Memory B cell (primary cell): ENCODE measurements at places on chromosomes 12 and 14.

DNA sequence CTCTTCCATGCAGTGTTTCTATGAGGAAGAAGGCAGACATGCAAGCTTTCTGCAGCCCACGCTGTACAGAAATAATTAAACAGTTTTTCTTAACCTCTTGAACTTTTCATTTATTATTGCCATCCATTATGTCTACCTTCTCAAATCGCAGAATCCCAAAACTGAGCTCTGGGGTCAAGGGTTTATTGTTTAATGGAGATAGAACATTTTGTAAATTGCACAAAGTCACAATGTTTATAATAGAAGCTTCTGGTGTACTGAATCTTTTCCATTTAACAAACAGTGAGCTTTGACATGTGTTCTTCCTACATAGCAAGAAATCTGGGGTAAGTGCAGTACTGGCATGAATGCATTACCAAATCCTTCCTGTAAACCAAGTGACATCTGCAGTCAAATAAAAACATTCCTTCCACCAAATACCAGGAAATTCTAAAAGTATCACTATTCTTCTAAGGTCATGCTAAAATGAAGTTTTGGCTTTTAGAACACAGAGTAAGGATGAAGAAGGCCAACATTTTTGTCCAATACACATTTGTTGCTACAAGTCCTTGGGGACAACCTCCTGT lies 385.3 kb upstream of the DDHD1 start:
- no peak overlapping the region for H3K4me3 ChIP-seq
- no peaks in the 10 kb centered on the region for H3K27me3 ChIP-seq
- no peaks in the 10 kb centered on the region for H3K36me3 ChIP-seq
- no peak overlapping the region for H3K27ac ChIP-seq

GRCh38 chr14:103101963-103102688 lies 7.6 kb downstream of the EXOC3L4 start:
- H3K27me3 ChIP-seq = peaks cover 10% of the 10 kb centered on the region
- DNase-seq = no peak
- no peak overlapping the region for H3K27ac ChIP-seq
- no peak overlapping the region for H3K4me3 ChIP-seq

DNA sequence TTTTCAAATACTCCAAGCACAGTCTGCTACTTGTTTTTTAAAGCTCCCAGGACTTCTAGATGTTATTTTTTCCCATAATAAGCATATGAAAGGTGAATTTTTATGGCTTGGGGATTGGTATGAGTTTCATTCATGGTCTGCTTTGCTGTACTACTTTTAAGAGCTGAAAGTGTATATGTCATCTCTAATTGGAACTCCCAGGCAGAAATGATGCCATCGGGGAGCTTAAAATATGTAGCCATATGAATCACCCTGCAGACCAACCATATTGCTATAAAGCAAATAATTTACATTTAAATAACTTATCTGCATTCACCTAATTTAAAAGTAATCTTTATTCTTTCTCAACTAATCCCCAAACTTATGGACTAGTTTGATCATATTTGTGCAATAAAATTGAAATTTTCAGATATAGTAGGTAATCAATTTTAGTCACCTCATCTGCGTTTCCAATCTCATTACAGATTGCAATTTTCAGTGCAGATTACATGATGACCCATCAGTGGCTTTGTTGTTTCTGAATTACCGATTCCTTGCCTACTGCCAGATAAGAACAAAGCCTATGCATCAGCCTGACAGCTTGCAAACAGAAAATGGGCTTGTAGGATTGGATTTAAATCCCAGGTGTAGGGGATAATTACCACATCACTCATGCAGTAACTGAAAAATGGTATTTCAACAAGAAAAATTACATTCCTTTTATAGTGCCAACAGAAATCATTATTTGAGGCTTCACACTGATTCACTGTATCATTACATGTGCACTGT lies 689.4 kb downstream of the NOVA1 start:
- no peaks in the 10 kb centered on the region for H3K27me3 ChIP-seq
- no peak for DNase-seq
- no peaks in the 10 kb centered on the region for H3K36me3 ChIP-seq
- H3K4me1 ChIP-seq = no peaks in the 10 kb centered on the region
- H3K4me3 ChIP-seq = no peak overlapping the region
- H3K27ac ChIP-seq = no peak overlapping the region

DNA sequence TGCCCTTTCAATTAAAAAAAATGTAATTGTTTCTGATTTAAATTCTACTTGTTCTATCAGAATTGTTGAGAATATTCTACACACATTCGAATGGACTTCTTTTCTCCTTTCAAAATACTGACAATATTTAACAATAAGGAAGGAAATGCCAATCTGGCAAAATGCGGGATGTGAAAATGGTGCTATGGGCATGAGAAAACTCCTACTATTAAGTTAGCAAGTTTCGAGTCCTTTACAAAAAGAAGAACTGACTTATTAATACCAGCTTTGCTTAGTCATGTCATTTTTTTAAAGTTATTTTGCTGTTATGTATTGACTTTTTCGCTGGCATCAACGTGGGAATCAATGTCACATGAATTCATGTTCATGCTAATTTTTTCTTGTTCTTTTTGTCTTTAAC lies 31.7 kb upstream of the ARL1 start:
- no peaks in the 10 kb centered on the region for H3K36me3 ChIP-seq
- H3K27ac ChIP-seq = no peak overlapping the region
- H3K4me1 ChIP-seq = no peaks in the 10 kb centered on the region
- H3K4me3 ChIP-seq = no peak overlapping the region

- H3K36me3 ChIP-seq = no peaks in the 10 kb centered on the region
- no peaks in the 10 kb centered on the region for H3K4me1 ChIP-seq
- DNase-seq = peak; percentile 60
- H3K27me3 ChIP-seq = peaks cover 15% of the 10 kb centered on the region
- no peak overlapping the region for H3K27ac ChIP-seq
These were observed 22.4 kb upstream of the FBXO21 start for GRCh38 chr12:117212563-117213190.

GRCh38 chr12:40693207-40693821 lies 1.1 kb downstream of the CNTN1 start:
- no peak for DNase-seq
- H3K4me1 ChIP-seq = no peaks in the 10 kb centered on the region
- H3K27ac ChIP-seq = no peak overlapping the region
- H3K27me3 ChIP-seq = peaks cover 6% of the 10 kb centered on the region

DNA sequence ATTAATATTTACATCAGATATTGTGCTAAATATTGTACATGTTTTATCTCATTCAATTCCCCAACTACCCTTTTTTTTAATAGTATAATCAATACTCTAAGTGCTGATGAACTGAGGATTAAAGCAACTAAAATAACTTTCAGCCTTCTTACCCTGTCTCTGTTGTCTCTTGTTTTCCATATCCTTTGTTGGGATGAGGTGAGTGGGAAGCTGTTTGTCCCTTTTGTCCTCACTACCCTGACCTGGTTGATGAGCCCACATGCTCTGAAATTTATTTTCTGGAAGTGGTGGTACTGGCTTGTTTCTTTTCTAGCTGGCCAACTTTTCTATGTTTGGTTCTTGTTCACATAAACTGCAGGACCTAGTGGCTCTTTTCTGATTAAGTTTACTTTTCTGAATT lies 9.6 kb upstream of the ART4 start:
- H3K4me3 ChIP-seq = no peak overlapping the region
- no peak for DNase-seq
- H3K27me3 ChIP-seq = no peaks in the 10 kb centered on the region

- DNase-seq = no peak
- peaks cover 3% of the 10 kb centered on the region for H3K27me3 ChIP-seq
- H3K27ac ChIP-seq = no peak overlapping the region
- H3K4me1 ChIP-seq = no peaks in the 10 kb centered on the region
- no peak overlapping the region for H3K4me3 ChIP-seq
These were observed 167.4 kb upstream of the HMGA2 start for GRCh38 chr12:65656891-65657351.

GRCh38 chr14:75127903-75128595 lies 1.2 kb upstream of the NEK9 start:
- H3K4me3 ChIP-seq = peak overlapping the region; percentile 83
- H3K4me1 ChIP-seq = peaks cover 31% of the 10 kb centered on the region
- DNase-seq = no peak
- H3K27ac ChIP-seq = peak overlapping the region; percentile 99
- peaks cover 2% of the 10 kb centered on the region for H3K36me3 ChIP-seq
- no peaks in the 10 kb centered on the region for H3K27me3 ChIP-seq

DNA sequence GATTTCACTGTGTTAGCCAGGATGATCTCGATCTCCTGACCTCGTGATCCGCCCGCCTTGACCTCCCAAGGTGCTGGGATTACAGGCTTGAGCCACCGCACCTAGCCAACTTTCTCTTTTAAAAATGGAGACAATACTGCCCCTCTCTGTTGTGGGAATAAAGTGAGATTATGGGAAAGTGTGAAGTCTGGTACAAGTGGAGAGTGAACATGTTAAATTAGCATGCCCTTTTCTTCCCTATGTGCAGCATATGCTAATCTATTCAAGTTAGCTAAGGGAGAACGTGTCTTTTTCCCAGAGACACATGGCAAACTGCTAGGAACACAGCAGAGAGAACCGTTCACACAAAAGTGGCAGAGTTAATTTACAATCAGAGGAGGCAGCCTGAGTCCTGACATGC lies 1.5 kb downstream of the COPS7A start:
- peaks cover 14% of the 10 kb centered on the region for H3K4me1 ChIP-seq
- DNase-seq = no peak
- peak overlapping the region; percentile 9 for H3K4me3 ChIP-seq
- H3K27ac ChIP-seq = no peak overlapping the region
- H3K36me3 ChIP-seq = peaks cover 19% of the 10 kb centered on the region

DNA sequence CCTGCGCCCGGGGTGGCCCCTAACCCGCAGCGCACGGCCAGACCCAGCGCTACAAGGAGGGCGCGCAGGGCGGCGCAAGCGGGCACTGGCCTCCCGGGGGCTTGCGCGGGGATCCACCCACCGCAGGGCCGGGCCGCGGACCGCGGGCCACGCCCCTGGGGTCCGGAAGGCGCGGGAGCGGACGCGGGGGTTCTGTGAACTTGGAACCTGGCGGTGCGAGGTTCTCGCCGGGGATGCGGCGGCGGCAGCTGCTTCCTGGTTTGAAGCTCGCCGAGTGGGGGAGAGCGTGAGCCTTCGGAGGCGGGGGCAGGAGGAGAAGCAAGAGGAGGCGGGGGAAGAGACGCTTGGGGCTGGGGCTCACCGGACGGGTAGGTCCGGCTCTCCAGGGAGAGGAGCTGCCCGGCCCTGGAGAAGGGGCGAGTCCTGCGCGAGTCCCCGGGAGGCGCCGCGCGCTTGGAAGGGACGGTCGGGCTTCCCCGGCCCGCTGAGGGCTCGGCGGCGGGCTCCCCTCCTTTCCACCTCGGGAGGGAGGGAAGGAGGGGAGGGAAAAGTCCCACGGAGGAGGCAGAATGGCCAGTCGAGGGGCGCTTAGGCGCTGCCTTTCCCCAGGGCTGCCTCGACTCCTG lies at the start of gene PRKCH:
PRKCH (plus strand) TSS at position 195 of the 626 bp plus-strand sequence. CDS start 523 bp downstream, outside the sequence.
- H3K27me3 ChIP-seq = peaks cover 2% of the 10 kb centered on the region
- DNase-seq = peak; percentile 51
- H3K27ac ChIP-seq = no peak within 1 kb of the TSS
- H3K4me1 ChIP-seq = peaks cover 6% of the 10 kb centered on the region

DNA sequence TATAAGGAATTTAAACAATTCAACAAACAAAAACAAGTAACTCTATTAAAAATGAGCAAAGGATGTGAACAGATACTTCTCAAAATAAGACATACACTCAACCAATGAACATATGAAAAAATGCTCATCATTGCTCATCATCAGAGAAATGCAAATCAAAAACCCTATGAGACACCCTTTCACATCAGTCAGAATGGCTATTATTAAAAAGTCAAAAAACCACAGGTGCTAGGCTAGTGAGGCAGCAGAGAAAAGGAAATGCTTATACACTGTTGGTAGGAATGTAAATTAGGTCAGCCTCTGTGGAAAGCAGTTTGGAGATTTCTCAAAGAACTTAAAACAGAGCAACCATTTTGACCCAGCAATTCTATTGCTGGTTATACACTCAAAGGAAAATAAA lies 52.0 kb downstream of the NAV3 start:
- H3K27me3 ChIP-seq = no peaks in the 10 kb centered on the region
- no peaks in the 10 kb centered on the region for H3K4me1 ChIP-seq
- DNase-seq = no peak
- no peak overlapping the region for H3K4me3 ChIP-seq
- H3K27ac ChIP-seq = no peak overlapping the region

- peaks cover 5% of the 10 kb centered on the region for H3K4me1 ChIP-seq
- H3K4me3 ChIP-seq = no peak overlapping the region
- H3K27ac ChIP-seq = no peak overlapping the region
- H3K36me3 ChIP-seq = no peaks in the 10 kb centered on the region
- no peak for DNase-seq
These were observed 6.8 kb downstream of the ALDH1L2 start for GRCh38 chr12:105077435-105077834.

DNA sequence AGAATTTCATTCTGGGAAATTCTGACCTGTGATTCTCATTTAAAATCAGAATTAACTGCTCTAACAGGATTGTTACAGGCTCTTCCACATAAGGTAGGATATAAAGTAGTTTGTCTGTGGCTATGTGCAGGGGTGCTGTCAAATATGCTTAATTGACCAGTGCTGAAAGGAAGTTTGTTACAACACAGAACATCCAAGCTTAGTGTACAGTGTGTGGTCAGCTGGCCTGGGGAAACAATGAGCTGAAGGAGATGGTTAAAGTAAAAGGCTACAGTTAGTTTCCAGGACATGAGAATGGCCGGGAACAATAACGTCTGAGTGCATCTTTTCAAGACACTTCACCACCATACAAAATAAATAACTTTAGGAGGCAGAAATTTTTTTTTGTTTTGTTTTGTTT lies 68.0 kb downstream of the PKP2 start:
- DNase-seq = no peak
- no peak overlapping the region for H3K27ac ChIP-seq
- peaks cover 2% of the 10 kb centered on the region for H3K27me3 ChIP-seq
- no peaks in the 10 kb centered on the region for H3K4me1 ChIP-seq

GRCh38 chr14:101191101-101191720 lies 287.7 kb upstream of the RTL1 start:
- no peaks in the 10 kb centered on the region for H3K36me3 ChIP-seq
- no peak overlapping the region for H3K4me3 ChIP-seq
- DNase-seq = no peak
- H3K4me1 ChIP-seq = no peaks in the 10 kb centered on the region

DNA sequence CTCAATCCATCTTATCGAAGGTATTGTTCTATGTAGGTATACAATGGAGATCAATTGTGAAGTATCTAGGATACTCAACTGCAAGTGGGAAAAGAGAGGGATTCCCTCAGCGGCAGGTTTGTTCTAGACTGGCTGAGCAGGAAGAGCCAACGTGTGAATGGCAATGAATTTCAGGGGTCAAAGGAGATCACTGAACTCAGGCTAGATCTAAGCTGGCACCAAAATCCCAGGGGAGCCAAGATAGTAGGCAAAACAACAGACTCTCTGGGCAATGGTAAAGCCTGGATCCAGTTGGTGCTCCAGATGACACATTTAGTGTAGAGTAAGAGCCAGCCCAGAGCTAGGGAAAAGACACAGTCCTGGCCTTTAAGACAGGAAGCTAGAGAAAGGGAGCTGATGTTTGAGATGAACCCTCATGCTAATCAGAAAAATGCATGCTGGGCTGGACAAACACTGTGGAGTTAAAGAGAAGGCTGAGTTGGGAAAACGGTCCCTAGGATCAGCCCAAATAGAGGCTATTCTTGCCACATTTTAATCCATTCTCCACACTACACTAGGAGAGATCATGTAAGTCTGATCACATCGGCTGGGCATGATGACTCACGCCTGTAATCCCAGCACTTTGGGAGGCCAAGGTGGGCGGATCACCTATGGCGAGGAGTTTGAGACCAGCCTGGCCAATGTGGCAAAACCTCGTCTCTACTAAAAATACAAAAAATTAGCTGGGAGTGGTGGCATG lies 45.6 kb downstream of the EFCAB11 start:
- peaks cover 8% of the 10 kb centered on the region for H3K4me1 ChIP-seq
- H3K36me3 ChIP-seq = peaks cover 2% of the 10 kb centered on the region
- H3K27me3 ChIP-seq = no peaks in the 10 kb centered on the region
- no peak overlapping the region for H3K4me3 ChIP-seq
- no peak for DNase-seq
